ENCODE measurements at places on chromosomes 5 and 9.

- no peak for DNase-seq
Observed at GRCh38 chr5:119393746-119394145, 37.9 kb downstream of the TNFAIP8 start.

- peak; percentile 76 for DNase-seq
Observed at GRCh38 chr9:82606492-82607382, 456.2 kb downstream of the RASEF start.

GRCh38 chr9:91197232-91198181 is 164.2 kb downstream of the AUH start:
- no peak for DNase-seq

- DNase-seq = no peak
Observed at GRCh38 chr5:175694371-175695160, 36.7 kb downstream of the HRH2 start.

GRCh38 chr9:96515621-96516470 is 65.9 kb downstream of the HABP4 start:
- DNase-seq = no peak

DNA sequence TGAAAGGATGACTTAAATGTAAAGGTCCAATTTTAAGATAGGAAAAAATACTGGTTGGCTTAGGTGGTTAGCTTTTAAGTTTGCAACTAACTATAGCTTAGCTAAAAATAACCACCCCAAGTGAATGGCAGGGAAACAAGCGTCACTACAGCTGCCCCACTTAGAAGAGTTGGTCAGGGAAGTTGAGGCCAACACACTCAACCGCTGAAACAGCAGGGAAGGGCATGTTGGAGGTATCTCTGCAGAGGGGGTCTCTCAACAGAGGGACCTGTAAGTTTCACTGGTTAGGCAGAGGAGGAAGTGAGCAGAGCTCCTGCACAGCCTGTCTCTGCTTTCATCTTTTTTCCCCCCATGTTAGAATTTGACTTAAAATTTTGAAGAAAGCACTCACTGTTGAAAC is 75.3 kb downstream of the LHFPL2 start:
- DNase-seq = no peak

- DNase-seq = no peak
Observed at GRCh38 chr9:23635276-23635675, 190.8 kb downstream of the ELAVL2 start.

- no peak for DNase-seq
Observed at GRCh38 chr5:83118976-83119375, 41.6 kb downstream of the XRCC4 start.

DNA sequence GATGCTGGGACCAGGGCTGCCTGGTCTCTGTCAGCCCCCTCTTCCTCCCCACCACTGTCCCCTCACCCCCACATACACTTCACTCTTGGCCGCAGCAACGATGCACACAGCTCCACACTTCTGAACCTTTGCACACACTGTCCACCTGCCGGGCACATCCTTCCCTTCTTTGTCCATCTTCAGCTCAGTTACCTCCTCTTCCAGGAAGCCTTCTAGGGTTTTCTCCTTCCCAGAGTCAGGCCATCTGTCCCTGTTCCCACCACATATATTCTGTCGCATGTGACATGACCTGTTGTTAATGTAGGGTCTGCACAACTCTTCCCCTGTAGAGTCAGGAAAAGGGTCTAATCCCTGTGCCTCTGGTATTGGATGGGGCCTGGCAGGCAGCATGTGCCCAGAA is 38.6 kb upstream of the PHYKPL start:
- no peak for DNase-seq

DNA sequence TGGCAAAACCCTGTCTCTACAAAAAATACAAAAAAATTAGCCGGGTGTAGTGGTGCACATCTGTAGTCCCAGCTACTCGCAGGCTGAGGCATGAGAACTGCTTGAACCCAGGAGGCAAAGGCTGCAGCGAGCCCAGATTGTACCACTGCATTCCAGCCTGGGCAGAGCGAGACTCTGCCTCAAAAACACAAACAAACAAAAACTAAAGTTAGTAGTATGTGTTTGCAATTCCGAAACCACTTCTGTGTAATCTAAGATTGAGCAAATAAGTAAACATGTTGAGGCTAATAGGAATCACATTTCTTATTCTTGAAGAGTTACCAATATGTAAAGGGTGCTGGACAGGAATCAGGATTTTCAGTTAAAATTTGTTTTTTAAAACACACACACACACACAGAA is 70.0 kb upstream of the SUSD1 start:
- DNase-seq = no peak

DNA sequence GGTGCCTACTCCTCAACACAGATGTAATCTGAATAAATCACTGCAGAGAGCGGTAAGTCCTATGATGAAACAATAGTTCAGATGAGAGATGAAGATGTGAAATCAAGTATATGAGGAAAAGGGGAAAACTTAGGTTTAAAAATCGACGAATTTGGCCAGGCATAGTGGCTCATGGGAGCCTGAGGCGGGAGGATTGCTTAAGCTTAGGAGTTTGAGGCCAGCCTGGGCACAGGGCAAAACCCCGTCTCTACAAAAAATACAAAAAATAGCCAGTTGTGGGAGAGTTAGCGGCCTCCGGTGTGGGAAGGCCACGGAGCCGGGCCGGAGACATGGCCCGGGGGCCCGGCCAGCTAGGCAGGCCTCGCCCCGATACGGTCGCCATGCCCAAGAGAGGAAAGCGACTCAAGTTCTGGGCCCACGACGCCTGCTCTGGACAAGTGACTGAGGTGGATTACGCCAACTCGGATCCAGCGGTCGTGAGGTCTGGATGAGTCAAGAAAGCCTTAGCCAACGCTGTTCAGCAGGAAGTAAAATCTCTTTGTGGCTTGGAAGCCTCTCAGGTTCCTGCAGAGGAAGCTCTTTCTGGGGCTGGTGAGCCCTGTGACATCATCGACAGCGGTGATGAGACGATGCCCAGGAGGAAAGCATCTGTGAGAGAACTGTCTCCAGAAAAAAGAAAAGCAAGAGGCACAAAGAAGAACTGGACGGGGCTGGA is 62.8 kb upstream of the SUB1 start:
- DNase-seq = no peak

DNA sequence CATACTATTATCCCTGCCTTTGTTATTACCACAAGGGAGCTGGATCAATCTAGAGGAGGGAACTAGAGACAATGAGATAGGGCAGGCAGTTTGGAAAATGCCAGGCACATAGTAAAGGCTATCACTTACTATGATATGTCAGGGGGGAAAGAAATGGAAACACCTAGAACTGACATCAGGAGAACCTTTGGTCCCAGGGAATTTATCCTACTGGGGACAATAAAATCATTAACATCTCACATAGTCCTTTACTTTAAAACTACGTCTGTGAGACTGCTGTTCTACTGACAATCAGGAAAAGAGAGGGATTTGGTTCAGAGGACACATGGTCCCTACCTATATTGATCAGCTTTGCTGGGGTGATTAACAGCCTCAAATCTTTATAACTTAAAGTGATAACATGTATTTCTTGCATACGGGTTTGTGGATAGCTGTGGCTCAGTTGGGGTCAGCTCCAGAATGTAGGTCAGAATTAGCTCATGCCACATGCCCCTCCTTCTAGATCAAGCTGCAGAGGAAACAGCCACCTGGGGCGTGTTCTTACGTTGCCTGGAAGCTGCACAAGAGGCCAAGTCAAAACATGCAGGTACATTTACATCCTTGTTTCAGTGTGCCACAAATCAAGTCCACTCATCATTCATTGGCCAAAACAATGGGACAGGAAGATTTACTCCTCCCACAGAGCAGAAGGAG is 43.9 kb upstream of the ALDOB start:
- no peak for DNase-seq

DNA sequence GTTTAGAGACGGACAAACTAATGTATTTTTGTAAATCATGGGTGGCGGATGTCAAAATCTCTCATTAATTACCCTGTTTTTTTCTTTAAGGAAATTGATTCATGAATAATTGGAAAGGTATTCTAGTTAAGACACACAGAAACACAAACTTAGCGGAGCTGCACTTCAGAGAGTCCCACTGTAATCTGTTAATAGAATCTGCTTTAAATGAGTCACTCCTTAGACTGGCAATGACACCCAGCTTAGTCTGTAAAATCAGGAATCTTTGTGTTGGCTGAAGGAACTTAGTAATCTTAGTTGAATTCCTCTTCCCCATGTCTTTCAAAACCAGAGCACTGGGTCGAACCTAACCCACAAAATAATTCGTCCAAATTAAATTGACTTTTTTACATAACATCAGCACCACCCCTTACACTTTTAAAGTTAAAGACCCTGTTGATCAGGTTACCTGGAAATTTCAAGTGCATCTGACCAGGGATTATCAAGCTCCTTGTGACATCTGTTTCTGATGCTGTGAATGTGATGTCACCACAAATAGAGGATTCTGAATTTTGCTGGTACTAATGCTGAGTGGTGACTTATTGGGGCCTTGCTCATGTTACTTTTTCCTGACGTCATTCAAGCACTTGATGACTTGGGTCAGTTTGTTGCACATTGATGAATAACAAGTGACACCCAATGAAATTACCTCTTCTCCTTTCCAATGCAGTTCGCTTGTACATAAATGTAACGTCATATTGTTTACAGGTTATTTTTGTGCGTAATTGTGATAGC is 313.6 kb downstream of the KCTD16 start:
- no peak for DNase-seq

Measured in SK-N-DZ (cell line).